ENCODE measurements at places on chromosomes 3 and 15. TPM values are rescaled to one million over a fixed set of nuclear protein-coding genes. Genes with fewer than 3 reads are reported as not detected.

The EHHADH gene
- 11.7 TPM for total RNA-seq

The RASSF1 gene
- total RNA-seq: 20.4 TPM

The CKMT1B gene
- not detected for total RNA-seq

The GPR176 gene
- 49.7 TPM for total RNA-seq

The GPR160 gene
- total RNA-seq: 0.90 TPM

The CSPG5 gene
- 0.09 TPM for total RNA-seq

The RTP3 gene
- total RNA-seq: not detected

The CACNA2D3 gene
- total RNA-seq: not detected

The KNG1 gene
- total RNA-seq: not detected

DNA sequence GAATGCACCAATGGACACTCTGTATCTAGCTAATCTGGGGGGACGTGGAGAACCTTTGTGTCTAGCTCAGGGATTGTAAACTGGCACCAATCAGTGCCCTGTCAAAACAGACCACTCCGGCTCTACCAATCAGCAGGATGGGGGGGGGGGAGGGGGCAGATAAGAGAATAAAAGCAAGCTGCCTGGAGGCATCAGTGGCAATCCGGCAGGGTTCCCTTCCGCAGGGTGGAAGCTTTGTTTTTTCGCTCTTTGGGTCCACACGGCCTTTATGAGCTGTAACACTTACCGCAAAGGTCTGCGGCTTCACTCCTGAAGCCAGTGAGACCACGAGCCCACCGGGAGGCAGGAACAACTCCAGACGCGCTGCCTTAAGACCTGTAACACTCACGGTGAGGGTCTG is 827.1 kb downstream of the PLOD2 start:
- no peak for DNase-seq

DNA sequence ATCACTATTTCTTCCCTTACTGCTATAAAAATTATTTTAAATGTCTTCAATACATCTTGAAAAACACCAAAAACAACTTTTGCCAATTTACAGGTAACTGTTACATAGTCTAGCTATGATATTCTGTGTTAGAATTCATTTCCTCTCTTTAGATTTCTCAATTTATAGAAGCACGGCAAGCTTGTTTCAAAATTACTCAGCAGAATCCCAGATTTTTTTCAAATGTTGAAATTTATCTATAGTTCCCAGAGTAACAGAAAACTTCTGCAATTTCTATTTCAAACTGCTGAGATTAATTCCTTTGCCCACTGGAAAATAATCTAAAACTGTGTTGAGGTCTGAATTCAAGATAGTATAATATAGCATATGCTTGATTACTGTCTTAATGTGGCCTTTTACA is 41.2 kb downstream of the CCPG1 start:
- no peak for DNase-seq

- no peak for DNase-seq
These were observed 39.8 kb upstream of the CRTC3 start for GRCh38 chr15:90489944-90490343.

GRCh38 chr3:106231086-106231485 is 362.3 kb upstream of the CBLB start:
- no peak for DNase-seq

DNA sequence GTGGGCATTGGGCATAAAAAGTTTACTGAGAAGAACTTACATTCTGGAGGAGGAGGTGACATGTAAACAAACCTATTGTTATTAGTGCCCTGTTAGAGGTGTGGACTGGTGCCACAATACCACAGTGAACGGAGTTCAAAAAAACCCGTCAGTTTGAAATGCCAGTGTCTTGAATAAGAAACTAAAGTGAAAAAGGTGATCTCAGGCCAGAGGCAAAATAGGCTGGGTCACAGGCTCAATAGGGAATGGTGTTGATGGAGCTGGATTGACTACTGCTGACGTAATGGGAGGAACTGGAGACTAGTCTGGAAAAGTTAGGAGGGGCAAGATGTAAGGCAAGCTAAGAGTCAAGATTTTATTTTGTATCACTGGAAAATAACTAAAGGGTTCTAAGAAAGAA is 1.6 kb upstream of the DCBLD2 start:
- no peak for DNase-seq

GRCh38 chr3:68360492-68360891 is 571.9 kb downstream of the TAFA4 start:
- no peak for DNase-seq

DNA sequence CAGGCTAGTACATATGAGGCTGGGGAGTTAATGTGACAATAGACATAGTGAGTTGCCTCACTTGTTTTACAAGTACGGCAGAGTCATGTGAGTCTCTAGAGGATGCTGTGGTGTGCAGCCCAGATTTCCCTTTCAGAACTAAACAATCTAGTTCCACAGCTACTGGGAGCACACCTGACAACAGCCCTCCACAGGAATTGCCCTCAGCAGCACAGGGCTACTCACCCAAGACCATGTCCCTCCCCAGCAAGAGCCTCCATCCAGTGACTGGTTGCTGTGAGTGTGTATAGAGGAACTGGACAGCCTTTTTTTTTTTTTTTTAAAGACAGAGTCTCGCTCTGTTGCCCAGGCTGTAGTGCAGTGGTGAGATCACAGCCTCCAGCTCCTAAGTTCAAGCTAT is 40.2 kb upstream of the UBE2E2 start:
- DNase-seq: no peak

DNA sequence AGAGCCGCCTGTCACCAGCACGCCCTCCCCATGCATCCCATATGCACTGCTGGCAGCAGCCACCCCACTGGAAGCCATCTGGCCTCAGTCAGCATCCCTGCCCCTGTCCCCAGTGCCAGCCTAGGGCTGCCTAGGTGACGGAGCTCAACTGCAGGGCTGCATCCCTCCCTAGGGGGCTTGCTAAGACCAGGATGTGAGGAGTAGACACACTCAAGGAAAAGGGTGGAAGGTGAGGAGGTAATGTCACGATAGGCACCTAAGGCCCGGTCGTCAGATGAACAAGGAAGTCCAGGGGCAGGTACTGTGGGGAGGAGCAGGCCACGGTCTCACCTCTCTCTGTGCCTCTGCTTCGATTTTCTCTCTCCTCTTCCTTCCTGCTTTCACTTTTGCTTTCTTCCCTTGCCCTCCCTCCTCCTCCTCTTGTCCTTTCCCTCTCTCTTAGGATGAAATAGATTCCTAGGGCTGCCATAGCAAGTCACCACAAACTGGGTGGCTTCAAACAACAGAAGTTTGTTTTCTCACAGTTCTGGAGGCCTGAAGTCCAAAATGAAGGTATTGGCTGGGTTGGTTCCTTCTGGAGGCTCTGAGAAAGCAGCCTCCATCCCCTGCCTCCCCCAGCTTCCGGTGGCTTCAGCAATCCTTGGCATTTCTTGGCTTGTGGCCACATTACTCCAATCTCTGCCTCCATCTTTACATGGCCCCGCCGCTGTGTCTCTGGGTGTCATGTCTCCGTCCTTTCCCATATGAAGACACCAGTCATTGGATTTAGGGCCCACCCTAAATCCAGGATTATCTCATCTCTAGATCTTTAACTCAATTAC is 298.3 kb downstream of the SHQ1 start:
- DNase-seq: no peak

DNA sequence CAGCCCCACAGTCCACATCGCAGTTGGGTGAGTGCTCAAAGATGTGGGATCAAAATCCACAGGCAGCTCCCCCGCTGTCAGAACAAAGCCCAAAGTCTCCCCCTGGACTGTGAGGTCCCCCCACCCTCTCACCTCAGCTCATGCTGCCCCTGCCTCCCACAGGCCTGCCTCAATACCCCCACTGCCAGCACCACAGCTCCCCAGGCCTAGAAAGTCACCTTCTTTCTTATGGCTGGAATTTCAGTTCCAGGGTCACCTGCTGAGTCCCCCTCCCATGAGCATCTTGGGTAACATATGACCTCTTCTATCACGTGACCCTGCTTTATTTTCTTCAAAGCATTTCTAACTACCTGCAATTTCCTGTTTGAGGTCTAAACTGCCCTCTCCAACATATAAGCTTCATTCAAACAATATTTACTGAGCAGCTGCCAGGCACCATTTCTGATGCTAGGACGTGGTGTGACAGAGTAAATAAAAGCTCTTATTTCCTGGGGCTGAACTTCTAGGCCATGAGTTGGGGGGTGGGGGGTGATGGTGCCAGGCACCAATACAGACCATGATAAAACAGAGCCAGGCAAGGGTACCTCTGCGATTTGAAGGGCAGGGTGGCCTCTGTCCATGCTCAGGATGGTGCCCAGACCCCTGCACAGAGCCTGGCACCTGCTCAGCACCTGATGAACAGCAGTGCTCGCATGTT is 2.4 kb upstream of the TMEM89 start:
- no peak for DNase-seq

Data from fibroblast of the aortic adventitia (primary cell).